Stimulated activated CD8-positive, alpha-beta memory T cell treated with anti-CD3 and anti-CD28 coated beads, Interleukin-7, amount 100 ng/mL, for 24 hours (primary cell): ENCODE measurements at places on chromosomes 2 and 18.

DNA sequence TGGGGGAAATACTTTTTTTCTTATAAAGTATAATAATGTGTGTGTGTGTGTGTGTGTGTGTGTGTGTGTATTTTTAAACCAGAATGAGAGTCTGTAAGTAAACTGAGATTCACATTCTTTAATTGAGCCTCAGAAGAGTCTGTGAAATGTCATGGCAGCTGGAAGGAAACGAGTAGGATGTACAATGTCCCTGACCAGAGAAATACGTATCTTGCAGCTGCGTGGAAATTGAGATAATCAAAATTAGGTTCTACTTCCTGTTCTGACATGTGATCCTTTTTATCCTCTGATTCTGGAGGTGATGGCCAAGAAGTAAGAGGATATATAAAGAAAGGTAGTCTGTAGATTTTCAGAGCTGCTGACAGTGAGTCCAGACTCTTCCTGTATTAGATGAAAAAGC is 50.0 kb downstream of the SH3RF3 start:
- no peak for DNase-seq

- no peak for DNase-seq
These were observed 6.3 kb upstream of the CFAP53 start for GRCh38 chr18:50272568-50272967.

DNA sequence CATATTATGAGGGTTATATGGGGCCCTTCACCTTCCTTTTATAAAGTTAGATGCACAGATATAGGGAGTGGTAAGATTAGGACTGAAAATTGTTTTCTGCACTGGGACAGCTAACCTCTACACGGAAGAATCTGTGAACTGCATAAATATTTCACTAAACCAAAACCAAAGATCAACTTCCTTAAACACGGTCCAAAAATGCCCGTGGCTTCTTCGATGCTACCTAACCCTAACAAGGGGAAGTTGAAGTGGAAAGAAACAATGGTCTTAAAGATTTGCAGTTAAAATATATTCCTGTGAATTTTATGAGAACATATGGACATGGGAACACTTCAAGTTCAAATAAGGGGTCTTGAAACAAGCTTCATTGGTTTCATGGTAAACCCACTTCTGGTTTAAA is 33.3 kb upstream of the PAX3 start:
- no peak for DNase-seq

DNA sequence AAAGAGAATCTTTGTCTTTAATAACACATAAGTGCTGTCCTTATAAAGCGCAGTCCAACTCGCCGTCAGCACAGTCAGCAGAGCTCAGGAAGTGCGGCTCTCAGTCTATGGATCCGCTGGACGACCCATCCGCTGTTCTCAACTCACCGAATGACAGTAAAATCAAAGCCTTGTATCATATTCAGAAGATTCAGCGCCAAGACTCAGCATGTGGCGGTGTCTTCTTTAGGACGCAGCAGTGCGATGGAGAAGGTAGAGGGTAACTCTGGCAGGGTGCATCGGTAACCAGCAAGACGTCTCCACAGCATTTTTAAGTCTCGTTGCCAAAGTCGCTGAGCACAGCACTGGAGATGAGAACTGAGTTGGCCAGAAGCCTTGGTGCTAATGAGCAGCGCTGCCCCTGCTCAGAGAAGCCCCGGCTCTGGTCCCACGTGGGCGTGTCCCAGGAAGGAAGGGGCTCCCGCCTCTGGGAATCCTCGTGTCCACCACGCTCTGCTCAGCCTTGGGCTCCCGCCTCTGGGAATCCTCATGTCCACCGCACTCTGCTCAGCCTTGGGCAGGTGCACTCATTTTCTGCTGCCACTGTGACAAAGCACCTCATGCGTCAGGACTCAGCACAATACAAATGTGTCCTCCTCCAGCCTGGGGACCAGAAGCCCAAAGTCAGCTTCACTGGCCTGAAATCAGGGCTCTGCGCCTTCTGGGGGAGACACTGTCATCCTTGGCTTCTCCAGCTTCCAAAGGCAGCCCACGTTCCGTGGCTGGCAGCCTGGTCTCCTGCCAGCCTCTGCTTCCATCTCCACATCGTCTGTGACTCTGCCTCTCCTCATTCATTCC is 238.0 kb upstream of the SALL3 start:
- DNase-seq: no peak

GRCh38 chr2:30239308-30239985 is 8.1 kb downstream of the LBH start:
- DNase-seq: no peak

- no peak for DNase-seq
These were observed 6.8 kb downstream of the DNAJB2 start for GRCh38 chr2:219285894-219286425.
